ENCODE measurements at places on chromosomes 5 and 9.

DNA sequence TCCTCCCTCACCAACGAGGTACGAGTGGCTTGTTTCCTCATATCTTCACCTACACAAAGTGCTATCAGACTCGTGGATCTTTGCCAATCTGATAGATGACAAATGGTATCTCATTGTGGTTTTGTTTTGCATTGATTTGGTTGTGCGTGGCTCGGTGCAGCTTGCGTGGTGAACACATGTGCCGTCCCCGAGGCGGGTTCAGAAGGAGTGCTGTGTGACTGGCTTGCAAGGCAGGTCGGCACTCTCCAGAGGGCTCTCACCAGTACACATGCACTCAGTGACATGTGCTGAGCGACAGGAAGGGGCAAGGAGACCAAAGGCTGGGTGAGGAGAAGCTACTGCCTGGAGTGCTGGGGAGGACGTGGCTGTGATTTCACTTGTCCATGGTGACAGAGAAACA, 95.3 kb upstream of the PITX1 start:
- DNase-seq, result no peak

GRCh38 chr5:141771031-141771430, 89.0 kb upstream of the ARAP3 start:
- DNase-seq, result no peak

DNA sequence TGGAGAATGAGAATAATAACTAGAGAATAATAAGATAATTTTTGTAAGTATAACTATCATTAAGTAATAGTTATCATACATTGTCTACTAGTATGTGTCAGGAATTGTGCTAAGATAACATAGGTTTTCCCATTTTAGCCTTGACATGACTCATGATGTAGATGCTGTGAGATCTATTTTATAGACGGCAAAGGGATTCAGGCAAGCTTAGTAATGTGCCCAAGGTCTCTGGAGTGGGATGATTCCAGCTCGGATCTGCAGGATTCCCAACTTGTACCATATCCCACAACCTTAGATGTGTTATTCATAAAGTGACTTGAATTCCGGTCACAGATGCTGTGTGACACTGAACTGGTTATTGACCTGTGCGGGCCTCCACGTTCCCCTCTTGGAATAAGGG, 51.5 kb downstream of the IL31RA start:
- DNase-seq, result no peak

GRCh38 chr9:133733796-133734533, 4.2 kb downstream of the SARDH start:
- no peak for DNase-seq

- no peak for DNase-seq
These were observed 26.9 kb upstream of the PLIN2 start for GRCh38 chr9:19154135-19154612.

GRCh38 chr5:16740066-16740810, 123.4 kb upstream of the RETREG1 start:
- DNase-seq, result no peak

- no peak for DNase-seq
These were observed 15.5 kb downstream of the B4GALT1 start for GRCh38 chr9:33151601-33152000.

- DNase-seq, result no peak
These were observed 473.2 kb downstream of the ENC1 start for GRCh38 chr5:74167206-74167929.

DNA sequence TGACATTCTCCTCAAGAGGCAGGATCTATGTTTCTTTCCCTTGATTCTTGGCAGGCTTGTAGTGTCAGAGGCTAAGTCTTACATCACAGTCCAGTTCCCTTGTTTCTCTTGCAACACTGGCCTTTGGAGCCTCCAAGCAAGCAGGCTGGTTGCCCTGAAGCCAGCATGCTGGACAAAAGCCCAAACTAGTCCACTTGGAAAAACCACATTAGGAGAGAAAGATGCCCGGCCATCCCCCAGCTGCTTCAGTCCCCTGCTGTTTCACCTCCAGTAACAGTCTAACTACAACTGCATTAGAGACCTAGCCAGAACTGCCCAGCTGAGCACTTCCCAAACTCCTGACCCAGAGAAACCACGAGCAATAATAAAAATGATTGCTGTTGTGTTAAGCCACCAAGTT, 87.6 kb downstream of the ADAMTS6 start:
- DNase-seq, result no peak

DNA sequence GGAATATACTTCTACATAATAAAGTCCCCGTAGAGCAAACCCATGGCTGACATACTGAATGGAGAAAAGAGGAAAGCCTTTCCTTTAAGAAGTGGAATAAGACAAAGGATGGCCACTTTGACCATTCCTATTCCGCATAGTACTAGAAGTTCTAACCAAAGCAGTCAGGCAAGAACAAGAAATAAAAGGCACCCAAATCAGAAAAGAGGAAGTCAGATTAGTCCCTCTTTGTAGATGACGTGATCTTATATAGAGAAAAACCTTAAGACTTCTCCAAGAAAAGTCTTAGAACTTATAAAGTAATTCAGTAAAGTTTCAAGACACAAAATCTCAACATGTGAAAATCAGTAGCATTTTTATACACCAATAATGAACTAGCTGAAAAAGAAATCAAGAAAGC, 133.9 kb downstream of the GIN1 start:
- DNase-seq, result no peak

- no peak for DNase-seq
These were observed 269.9 kb upstream of the PAPPA start for GRCh38 chr9:115883467-115884329.

- DNase-seq, result no peak
These were observed 28.0 kb downstream of the PRUNE2 start for GRCh38 chr9:76877961-76878360.

DNA sequence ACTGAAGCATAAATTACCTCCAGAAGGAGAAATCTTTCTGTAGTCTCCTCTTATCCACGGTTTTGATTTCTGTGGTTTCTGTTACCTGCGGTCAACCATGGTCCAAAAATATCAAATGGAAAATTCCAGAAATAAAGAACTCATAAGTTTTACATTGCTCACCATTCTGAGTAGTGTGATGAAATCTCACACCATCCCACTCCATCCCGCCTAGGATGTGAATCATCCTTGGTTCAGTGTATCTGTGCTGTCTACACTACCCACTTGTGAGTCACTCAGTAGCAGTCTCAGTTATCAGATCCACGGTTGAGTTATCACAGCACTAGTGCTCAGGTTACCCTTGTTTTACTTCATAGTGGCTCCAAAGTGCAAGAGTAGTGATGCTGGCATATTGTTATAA, 371.2 kb downstream of the NFIB start:
- no peak for DNase-seq

DNA sequence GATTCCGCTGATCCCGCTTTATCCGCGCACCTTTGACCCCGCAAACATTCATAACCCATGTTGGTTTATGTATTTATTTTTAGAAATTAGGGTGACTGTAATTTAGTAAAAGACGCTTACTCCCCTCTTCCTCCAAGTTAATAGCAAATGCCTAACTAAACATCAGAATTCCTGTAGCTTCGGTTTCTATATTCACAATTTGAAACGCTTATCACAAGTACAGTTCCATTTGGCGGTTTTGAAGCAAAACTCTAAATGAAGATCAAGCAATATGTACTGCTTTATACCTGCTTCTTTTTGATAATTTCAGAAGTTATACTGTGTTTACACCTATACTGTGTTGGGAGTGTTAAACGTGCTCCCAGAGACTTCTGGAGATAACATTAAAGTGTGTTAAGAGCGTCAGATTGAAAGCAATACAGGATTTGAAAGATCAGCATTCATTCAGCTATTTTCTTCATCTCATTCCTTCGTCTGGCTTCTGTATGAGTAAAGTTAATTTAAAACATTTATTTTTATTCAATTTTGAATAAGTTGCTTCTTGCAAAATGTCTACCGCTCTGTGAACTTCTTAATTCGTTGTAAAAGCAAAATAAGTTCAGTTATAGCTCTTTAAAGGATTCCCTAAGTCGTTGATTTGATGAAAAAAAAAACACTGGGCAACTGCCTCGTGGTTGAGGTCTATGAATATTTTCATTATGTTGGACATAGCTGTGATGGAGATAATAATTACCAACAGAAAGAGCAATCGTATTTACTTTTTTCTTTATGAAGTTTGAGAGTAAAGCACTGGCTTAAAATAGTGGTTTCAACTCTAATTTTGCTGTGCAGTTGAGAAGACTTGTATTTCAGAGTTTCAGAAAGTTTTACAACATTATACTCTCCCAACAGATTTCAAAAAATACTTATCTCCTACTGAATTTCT, 2.5 kb downstream of the PRDM6 start:
- DNase-seq, result no peak
